ENCODE measurements at places on chromosomes 2 and 18.

DNA sequence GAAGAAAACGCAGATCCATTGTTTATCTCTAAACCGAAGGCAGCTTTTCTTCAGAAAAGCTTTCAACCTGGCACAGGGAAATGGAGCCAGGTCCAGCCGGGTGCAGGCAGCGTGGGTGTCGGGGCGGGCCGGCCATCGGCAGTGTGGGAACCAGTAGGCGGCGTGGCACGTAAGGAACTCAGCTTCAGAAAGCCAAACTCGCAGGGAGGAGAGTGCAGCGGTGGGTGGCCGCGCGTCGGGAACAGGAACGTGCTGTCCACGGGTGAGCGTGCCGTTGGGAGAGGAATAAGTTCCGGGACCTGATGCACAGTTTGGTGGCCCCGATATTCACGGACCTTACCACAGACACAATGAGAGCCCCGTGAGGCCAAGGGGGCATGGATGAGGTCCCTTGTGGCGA lies 270.4 kb downstream of the TWIST2 start:
- no peak for DNase-seq

- no peak for DNase-seq
Observed at GRCh38 chr2:221322741-221323140, 249.4 kb downstream of the EPHA4 start.

DNA sequence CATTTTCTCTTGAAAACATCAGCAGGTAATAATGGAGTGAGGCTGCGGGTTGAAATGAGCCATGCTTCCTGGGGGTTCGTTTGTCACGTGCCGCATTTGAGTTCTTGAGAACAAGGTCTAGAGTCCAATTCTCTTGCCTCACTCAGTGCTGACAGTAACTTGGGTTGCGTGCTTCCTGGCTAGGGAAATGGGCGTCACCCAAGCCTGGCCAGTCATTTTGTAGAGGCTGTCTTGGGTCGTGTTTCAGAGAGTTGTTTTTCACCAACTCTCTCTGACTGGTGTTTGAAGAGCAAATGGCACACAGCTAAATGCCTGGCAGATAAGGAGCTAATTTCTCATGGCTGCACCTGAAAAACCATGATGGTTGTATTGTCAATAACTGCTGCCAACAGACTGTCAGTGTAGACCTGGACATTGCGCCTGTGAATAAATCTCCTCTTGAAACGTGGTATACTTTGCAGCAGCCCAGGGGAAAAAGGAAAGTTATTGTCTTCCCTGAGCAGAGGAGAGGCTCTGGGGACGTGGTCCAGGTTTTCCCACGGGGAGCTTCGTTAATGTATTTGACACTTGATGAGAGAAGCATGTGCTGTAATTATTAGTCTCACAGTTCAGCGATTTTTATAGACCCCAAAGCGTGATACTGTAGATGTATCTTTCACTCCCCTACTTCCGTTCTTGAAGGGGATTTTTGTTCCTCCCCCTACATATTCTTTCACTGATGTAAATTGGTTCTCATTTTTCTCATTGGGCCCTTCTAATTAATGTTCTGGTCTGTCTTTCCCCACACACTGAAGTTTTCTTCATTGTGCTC lies 196.0 kb downstream of the FHOD3 start:
- DNase-seq = no peak

DNA sequence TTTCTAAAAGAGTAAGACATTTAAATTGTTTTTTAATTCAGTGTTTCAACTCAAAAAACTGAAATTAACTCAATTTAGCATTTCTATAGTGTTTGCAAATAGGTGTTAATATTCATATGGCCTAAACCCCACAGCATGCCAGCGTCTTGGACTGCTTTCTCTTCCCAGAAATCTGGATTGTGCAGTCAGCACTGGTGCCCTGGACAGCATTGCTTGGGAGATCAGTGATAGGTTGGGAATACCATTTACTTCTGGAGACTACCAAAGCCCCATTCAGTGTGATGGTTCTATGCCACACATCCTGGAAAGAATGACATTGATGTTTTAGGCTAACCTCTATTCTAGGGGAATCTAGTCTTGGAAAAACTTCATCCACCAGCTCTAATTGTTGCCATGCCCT lies 455.0 kb upstream of the KLHL29 start:
- DNase-seq = no peak

DNA sequence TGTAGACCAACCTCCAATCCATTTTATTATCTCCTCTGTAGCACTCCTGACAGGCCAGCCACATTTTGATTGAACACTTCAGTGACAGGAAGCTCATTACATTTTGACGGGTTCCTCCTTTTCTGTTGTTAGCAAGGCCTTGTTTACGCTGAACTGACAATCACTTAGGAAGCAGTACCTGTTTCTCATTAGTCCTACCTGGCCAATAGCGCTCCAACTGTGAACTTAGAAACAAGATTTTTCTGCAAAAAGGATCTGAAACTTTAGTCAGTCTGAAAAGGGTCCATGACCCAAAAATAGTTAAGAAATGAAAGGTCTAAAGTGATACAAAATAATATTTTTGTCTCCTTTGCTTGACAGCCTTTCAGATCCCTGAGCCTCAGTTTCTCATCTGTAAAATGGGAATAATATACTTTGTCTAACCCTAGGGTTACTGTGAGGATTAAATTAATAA lies 119.6 kb upstream of the MSTN start:
- no peak for DNase-seq
